ENCODE measurements at places on chromosomes 11 and 22.

GRCh38 chr11:125951731-125952130 lies 5.9 kb downstream of the VSIG10L2 start:
- DNase-seq: no peak

DNA sequence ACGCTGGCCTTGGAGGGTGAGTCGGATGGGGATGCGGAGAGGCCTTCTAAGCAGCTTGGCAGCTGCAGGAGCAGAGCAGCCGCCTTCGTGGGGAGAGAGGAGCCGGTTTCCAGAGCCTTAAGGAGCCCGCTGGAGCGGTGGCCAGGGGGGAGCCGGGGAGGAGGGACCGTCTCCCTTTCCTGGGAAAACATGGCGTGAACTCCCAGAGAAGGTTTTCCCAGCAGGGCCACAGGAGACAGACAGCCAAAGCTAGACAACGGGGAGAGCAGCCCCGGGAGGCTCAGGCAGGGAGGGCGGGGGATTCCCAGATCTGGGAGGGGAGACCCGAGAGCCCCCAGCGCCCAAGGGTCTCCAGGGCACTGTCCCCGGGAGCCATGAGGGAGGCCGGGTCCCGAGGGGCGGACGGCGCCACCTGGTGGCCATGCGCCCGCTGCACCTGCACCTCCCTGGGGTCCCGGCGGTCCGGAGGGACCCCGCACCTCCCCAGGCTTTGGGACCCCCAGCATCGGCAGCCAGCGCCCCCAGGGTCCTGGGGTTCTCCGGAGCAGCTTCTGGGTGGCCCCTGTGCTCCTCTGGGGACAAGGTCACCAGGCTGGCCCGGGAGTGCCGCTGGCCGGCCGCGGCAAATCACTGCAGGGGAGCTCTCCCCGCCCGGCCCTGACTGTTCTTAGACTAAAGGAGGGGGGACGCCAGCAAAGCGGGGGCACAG lies 2.4 kb upstream of the SYT8 start:
- peak; percentile 31 for DNase-seq

DNA sequence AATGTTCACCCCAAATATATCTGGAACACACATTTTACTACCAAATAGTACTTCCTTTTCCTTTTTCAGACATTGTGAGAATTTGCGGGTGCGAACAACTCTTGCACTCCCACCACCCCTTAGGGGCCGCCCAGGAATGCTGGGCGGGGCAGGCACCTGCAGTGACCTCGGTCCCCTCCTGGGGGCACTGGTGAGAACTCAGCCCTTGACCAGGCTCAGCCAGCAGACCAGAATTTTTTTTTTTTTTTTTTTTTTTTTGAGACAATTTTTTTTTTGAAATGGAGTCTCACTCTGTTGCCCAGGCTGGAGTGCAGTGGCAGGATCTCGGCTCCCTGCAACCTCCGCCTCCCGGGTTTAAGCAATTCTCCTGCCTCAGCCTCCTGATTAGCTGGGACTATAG lies 75.8 kb downstream of the ARHGAP8 start:
- DNase-seq: no peak

- DNase-seq: no peak
Observed at GRCh38 chr11:128692753-128693415, 988 bp upstream of the FLI1 start.

- DNase-seq: no peak
Observed at GRCh38 chr22:27809226-27809603, 7.7 kb upstream of the MN1 start.

DNA sequence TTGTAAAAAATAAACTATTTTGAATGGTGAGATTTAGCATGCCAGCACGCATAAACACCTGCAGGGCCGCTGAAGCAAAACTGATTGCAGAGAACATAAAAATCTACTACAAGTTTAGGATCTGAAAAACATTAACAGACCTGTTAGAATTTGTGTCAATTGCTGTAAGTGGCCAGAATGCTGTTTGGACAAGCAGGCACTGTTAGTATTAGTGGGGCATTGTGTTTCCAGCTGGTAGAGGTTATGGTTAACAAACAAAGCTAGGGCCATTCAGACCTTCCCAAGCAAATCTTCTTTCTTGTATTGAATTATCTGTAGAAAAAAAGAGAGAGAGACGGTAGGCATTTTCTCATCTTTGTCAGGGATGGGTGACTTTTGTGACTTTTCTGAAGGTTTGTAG lies 57.6 kb upstream of the OLFML1 start:
- no peak for DNase-seq

GRCh38 chr11:45909594-45910475 lies 2.8 kb upstream of the FREY1 start:
- DNase-seq: peak; percentile 64

GRCh38 chr22:39915295-39915726 lies 14.4 kb downstream of the GRAP2 start:
- DNase-seq: no peak

DNA sequence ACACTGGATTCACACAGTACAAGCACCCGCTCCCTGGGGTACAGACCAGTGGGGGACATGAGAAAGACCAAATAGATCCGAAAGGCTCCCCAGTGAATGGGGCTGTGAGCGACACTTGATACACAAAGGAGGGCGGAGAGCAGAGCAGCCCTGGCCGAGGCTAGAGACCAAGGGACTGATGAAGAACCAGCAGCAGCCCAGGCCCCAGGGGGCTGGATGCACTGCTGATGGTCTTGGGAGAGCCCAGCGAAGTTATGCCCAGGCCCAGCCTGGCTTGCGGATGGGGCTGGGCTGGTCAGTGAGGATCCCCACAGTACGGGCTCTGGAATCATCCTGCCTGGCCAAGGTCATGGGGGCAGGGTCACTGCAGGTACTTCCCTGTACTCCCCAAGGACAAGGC lies 23.2 kb downstream of the ARHGAP1 start:
- no peak for DNase-seq

GRCh38 chr22:21593406-21594232 lies 26.1 kb downstream of the UBE2L3 start:
- DNase-seq: peak; percentile 65

GRCh38 chr11:42779555-42779954 lies 532.2 kb upstream of the API5 start:
- DNase-seq: no peak

- DNase-seq: no peak
Observed at GRCh38 chr11:3610846-3611245, 30.9 kb downstream of the ART5 start.

DNA sequence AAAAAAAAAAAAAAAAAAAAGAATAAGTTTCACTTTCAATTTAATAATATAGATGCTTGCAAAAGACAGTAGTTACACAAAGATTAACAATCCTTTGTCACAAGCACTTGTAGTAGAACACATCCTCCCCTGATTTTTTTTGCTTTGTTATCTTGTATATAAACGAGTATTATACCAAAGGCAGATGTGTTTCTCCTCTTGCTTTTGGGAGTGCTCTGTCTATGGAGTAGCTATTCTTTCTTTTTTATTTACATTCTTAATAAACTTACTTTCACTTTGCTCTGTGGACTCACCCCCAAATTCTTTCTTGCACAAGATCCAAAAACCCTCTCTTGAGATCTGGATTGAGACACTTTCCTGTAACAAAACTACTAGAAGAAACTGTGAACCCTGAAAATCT lies 3.4 kb upstream of the MRPL16 start:
- DNase-seq: no peak

GRCh38 chr22:40385036-40385782 lies 14.8 kb downstream of the SGSM3 start:
- no peak for DNase-seq

- no peak for DNase-seq
Observed at GRCh38 chr22:40055143-40055883, 60.6 kb downstream of the FAM83F start.

- DNase-seq: no peak
Observed at GRCh38 chr11:60195923-60196368, 13.1 kb upstream of the MS4A6A start.

- peak; percentile 48 for DNase-seq
Observed at GRCh38 chr11:43419460-43419859, 60.7 kb downstream of the TTC17 start.

DNA sequence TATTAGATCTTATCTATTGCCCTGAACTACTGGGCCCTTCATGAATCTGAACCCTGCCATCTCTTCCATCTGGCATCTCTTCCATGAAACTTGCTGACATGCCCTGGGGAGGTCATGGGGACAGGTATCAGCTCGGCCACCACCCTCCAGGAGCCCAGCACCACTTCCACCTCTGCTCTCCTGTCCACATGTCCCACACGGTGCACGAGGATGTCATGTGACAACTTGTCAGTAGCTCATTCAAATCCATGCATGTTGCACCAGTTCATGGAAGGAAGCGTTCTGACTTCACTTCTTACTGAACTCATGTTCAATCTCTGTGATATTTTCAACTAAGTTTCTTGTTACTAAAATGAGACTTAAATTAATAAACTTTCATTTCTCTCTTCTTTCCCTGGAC lies 16.6 kb downstream of the YPEL1 start:
- no peak for DNase-seq

- no peak for DNase-seq
Observed at GRCh38 chr11:86978247-86978646, 23.1 kb upstream of the FZD4 start.

- DNase-seq: no peak
Observed at GRCh38 chr11:100808904-100809491, 121.9 kb downstream of the ARHGAP42 start.

DNA sequence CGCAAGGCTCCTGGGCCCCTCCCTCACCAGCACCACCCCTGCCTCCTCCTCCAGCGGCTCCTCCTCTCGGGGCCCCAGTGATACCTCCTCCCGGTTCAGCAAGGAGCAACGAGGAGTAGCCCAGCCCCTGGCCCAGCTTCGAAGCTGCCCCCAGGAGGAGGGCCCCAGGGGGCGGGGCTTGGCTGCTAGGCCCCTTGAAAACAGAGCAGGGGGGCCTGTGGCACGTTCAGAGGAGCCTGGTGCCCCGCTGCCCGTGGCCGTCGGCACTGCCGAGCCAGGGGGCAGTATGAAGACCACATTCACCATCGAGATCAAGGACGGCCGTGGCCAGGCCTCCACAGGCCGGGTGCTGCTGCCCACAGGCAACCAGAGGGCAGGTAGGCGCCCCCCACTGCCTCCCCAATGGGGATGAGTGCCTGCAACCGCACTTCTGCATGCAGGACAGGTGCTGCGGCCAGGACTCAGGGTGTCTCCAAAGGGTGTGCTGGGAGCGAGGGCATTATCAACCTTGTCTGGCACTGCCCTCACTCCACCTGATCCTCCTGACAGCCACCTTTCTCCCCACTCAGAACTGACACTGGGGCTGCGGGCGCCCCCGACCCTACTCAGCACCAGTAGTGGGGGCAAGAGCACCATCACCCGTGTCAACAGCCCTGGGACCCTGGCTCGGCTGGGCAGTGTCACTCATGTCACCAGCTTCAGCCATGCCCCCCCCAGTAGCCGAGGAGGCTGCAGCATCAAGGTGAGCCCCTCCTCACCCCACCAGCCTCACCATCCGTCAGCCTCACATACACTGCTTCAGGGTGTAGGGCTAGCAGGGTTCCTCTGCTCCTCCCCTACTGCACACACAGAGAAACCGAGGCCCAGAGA lies 10.2 kb downstream of the SMTN start:
- DNase-seq: no peak

GRCh38 chr11:123461164-123461563 lies 31.1 kb downstream of the GRAMD1B start:
- peak; percentile 51 for DNase-seq

- no peak for DNase-seq
Observed at GRCh38 chr11:78570031-78570430, 4.6 kb downstream of the NARS2 start.

DNA sequence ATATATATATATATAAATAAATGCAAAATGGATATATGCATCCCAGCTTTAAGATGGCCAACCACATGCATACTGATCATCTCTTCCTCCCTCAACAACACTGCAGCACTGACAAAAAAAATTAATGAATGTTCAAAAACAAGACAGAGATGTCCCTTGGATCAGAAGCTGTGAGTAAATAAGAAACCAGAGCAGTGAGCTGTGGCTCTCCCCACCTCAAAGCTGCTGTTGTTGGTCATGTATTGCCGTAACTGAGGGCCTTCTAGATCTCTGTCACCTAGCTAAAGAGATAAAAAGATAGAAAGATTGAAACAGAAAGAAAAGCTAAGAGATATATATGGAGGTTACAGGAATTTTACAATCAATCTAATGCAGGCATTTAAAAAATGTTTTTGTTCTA lies 15.5 kb upstream of the TMEM135 start:
- DNase-seq: no peak

GRCh38 chr11:95680169-95680929 lies 109.2 kb downstream of the FAM76B start:
- no peak for DNase-seq

- DNase-seq: no peak
Observed at GRCh38 chr22:49076300-49077035, 751.2 kb downstream of the BRD1 start.

DNA sequence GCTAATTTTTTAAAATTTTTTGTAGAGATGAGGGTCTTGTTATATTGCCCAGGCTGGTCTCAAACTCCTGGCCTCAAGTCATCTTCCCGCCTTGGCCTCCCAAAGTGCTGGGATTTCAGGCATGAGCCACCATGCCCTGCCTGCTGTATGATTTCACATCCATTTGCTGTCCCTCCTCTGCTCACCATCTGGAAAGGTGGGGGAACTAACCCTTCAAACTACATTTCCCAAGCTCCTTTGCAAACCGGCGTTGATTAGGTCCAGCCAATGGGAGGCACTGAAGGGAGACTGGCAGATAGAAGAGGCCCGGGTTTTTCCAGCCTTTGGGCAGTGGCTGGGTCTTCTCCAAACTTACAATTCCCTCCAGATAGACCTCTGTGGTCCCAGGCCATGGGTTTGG lies 19.3 kb downstream of the RFPL1 start:
- peak; percentile 78 for DNase-seq

DNA sequence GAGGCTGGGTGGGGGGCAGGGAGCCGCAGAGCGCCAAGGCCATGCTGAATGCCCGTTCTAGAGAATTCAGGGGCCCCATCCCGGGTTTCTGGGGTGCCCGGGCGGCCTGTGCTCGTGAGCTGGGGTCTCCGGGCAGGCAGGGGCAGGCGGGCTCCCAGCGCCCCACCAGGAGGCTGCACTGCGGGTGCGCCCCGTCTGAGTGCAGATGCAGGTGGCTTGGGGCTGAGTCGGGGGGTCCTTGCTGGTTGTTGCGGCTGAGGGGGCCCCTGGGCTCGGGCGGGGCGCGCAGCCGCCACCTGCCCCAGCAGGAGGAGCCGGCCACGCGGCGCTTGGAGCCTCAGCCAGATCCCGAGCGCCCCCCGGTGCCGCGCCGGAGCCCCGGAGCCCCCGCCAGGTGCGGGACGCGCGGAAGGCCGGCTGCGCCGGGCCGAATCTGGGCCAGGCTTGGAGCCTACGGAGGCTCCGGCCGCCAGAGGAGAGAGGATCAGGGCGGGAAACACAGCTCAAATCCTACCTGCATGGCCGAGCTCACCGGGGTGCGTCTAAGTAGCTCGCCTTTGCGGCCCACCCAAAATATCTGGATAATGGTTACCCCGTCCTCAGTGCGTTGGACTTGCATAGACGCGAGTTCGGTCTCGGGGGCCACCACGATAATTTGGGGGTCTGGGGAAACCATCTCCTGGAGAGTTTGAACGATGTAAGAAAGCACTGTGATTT lies 590 bp upstream of the IGF2 start:
- DNase-seq: no peak

DNA sequence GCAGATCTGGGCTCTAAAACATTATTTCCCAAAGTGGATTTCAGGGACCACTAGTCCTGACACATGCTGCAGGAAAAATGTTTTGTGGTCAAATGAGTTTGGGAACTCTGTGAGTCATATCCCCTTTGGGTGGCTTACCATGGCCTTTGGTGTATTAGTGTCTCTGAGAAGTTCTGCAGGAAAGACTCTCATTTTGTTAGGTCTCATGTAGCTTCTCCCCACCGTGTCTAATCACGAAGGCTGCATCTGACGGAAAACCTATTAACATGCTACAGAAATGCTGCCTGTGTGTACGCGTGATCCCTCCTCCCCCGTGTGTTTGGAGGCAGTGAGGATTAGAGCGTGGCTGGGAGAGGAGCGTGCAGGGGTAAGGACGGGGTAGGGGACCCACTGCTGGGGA lies 191.7 kb downstream of the ST3GAL4 start:
- no peak for DNase-seq

All from G401 (cell line).